ENCODE measurements at places on chromosomes 16 and 17.

- no peak for DNase-seq
Measured at GRCh38 chr17:4796552-4796920, 572 bp downstream of the PSMB6 start.

DNA sequence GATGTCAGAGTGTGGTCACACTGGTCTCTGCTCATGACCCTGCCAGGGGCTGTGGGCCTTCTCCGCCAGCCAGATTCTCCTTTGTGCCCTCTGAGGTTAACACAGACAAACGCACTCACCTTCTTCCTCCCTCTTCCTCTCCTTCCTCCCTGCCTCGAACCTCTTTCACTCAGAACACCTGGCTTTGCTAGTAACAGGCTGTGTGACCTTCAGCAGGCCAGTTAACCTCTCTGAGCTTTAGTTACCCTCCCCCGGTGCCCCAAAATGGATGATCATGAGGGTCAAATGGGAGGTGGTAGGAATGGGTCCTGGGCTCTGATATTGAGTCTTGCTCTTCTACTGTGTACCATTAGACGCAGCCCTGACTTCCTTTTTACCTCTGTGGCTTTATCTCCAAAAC lies 127.1 kb downstream of the OR1D5 start:
- DNase-seq = no peak

DNA sequence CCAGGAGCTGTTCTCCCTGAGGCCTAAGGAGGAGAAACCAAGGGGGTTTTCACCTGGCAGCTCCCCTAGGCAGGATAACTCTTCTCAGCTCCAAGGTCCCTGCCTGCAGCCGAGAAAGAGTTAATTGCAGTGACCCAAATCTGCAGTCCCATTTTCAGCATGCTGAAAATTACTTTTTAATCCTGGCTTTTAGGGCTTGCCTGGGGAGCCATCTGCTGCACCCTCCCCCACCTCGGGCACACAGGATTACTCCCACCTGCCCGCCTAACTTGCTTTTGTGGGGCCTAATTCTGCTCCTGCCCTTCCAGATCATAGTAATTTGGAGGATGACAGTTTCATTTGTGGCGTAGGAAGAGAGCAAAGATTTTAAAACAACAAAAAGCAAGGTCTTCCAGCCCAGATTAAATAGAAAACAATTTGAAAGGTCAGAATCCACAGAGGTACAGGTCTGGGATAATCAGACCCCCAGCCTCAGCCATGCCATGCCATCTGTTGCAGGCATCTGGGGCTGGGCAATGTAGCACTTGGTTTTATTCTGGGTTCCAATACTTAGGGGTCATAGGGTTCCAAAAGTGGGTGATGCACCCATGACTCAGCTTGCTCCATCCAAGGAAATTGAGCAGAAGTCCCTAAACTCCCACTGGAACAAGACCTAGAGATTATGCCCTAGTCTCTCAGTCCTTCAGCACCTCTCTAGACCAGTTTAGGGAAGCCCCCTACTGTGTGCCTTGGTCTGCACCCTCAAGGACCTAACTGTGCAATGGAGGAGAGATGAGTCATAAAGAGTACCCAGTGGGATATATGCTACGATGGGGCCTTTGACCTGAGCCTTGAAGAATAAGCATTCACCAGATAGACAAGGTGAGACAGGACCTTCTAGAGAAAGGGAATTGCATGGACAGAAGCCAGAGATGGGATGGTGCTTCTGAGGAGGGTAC lies 64.5 kb upstream of the NLK start:
- DNase-seq = no peak

GRCh38 chr17:29732613-29733012 lies 109.9 kb upstream of the CORO6 start:
- no peak for DNase-seq

DNA sequence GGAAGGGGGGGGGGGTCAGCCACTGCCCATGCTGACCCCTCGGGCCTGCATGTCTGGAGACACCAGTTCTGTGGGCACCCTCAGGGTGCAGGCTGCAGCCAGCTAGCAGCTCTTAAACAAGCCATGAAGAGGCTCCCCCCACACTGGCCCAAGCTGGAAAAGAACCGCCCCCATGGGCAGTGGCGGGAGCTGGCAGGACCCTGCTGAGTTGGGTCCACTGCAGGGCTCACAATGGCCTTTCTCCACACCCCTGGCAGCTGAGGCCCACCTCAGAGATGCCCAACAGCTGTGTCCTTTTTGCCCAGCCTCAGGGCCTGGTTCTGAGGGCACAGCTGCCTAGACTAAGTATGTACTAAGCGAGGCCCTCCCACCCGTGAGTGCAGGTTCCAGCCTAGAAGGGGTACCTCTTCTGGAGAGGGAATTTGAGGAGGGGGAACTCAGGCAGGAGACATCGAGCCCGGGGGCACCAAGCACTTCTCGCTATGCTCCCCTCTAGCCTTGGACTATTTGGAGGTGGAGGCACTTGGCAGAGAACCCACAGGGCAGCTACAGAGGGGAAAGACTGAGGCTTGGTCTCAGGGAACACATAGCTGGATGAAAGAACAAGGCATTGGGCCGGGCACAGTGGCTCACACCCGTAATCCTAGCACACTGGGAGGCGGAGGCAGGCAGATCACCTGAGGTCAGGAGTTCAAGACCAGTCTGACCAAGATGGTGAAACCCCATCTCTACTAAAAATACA lies 3.2 kb downstream of the THRA start:
- DNase-seq = no peak

GRCh38 chr16:28984619-28985135 lies at the start of gene LAT:
TSS of gene LAT (plus strand) at chr16:28985052. CDS start at chr16:28985418, 366 bp downstream.
- no peak for DNase-seq

GRCh38 chr16:13839577-13839976 lies 80.4 kb upstream of the ERCC4 start:
- no peak for DNase-seq

- no peak for DNase-seq
Measured at GRCh38 chr17:1033503-1033902, 36.6 kb downstream of the TIMM22 start.

Measured in NCI-H1048 (cell line).